BJ (cell line): ENCODE measurements at places on chromosomes 5 and 9.
A peak's percentile ranks its signal among the peaks of the same experiment; 100 is the strongest.

DNA sequence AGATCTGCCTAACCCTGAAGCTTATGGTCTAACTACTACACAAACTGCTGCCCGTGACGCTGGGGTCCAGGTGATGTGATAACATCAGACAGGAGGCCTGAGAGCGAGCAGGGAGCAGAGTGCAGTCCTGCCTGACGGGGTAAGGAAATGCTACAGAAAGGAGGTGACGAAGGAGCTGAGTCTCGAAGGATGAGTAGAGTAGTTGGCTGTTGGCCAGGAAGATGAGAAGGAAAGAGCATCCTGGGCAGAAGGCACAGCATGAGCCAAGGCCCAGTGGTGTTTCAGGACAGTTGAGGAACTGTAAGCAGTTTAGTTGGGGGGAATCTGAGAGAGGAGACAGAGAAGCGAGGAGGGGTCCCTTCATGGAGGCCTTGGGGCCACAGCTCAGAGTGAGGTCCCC is 136.0 kb upstream of the TBC1D2 start:
- no peak for DNase-seq

DNA sequence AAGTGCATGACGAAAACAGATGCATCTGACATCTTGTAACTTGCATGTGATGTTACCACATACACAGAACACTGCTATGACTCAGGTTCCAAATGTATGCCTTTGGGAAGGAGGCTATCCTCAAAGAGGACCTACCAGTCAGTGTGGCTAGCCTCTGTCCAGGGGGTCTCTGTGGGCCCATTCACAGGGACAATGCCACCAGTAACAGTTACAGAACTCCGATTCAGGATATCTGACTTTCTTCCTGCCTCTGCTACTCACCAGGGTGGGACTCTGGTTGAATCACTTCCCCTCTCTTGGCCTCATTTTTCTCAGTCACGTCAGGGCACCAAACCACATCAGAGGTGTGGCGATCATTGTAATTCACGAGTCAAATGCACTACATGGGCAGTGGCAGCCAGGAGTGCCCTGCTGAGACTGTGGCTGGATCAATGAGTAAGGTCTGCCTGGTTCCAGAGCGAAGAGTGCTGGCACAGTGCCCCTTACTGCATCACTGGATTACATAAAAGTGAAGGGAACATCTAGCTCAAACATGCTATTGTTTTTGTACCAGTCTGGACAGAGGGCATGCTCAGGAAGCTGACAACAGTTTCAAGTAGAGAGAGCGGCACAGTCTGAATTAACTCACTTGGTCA is 13.2 kb downstream of the ATOX1 start:
- peak; percentile 53 for DNase-seq

DNA sequence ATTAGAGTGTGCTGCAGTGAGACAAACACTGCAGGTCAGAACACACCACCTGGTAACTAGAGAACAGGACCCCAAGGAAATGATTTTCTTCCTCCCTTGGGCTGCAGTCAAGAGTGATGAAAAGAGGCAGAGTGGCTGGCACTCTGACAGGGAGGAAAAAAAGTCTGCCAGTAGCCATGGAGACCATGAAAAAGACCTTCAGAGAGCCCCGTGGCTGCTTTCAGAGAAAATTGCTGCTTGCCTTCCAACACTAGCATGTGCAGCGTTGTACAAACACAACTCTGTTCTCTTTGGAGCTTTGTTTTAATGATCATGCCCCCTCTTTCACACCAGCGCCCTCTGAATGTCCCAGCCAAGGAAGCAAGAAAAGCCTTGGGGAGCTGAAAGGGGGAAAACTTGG is 68.8 kb downstream of the ANKRD55 start:
- DNase-seq, result no peak

- no peak for DNase-seq
Observed at GRCh38 chr9:35042081-35042604, 30.3 kb downstream of the VCP start.

GRCh38 chr5:78345485-78345884 is 14.9 kb upstream of the SCAMP1 start:
- DNase-seq, result no peak

GRCh38 chr9:100340224-100340623 is 12.5 kb downstream of the TEX10 start:
- no peak for DNase-seq

- no peak for DNase-seq
Observed at GRCh38 chr5:74542482-74542881, 98.0 kb downstream of the ENC1 start.

DNA sequence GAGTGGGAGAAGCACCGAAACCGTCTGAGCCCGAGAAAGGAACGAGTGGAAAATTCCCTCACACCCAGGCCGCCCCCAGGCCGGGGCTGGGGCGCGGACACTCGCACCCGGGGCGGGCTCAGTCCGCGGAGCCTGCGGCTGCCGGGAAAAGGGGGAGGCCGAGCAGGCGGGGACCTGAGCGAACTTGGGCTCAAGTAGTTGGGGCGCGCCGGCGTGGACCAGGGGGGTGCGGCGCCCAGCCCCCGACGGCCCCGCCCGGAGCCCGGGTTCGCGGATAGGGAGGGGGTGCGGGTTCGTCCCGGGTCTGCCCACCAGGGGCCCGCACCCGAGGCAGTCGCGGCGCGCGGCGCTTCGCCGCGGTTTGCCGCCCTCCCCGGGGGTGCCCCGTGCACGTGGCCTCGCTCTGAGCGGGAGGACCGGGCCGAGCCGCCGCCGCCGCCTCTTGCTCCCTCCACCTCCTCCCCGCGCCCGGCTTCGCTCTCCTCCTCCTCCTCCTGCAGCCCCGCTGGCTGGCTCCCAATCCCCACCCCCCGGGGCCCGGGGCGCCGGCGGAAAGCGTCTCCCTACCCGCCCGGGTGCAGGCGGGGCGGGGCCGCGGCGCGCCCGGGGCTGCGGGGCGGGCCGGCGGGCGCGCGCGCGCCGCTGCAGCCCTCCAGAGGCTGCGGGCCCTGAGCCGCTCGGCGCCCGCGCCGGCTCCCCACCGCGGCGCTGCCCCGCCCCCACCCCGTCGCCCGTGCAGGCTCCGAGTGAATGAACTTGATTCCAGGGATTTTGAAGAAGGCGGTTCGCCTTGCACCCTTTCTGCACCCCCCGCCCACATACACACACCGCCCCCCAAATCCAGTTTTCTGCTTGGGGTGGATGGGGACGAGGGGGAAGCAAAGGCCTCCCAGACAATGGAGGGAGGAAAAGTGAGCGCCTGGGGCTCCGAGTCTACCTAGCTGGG is 1.3 kb upstream of the NFIB start:
- no peak for DNase-seq

DNA sequence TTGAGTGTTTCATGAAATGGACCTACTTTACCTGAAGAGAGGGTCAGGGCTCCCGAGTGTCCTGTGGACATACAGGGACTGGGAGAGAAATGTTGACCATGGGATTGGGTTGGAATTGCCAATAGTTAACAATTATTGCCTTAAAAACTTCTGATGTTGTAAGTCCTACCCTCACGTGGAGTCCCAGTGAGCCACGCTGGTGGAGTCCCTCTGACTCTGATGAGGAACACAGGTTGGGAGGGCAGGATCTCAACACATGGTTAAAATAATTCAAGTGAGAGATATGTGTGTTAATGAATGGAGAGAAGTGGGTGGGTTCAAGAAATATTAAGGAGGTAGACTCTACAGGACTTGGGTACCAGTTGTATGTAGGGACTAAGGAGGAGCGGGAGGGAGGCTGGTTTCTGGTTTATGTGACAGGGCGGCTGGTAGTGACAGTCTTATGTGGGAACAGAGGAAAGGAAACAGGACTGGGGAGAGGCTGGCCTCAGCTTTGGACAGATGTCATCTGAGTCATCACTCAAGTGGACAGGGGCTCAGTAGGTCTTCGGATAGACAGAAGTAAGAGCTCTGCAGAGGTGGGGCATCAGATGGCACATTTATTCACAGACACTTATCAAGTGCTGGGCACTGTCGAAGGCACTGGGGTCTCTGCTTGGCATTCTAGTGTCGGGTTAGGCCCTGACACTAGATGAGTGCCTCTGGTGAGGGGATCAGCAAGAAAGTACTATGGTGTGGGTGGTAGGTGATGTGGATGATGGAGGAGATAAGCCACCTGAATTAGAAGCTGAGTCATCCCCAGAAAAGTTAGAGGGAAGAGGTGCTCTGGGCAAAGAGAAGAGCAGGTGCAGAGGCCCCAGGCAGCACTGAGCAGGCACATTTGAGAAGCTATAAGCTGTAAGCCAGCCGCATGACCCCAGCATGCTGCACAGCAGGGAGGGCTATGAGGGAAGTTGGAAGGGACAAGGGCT is 27.2 kb downstream of the MAML1 start:
- no peak for DNase-seq

GRCh38 chr5:31068287-31068686 is 125.2 kb upstream of the CDH6 start:
- no peak for DNase-seq

DNA sequence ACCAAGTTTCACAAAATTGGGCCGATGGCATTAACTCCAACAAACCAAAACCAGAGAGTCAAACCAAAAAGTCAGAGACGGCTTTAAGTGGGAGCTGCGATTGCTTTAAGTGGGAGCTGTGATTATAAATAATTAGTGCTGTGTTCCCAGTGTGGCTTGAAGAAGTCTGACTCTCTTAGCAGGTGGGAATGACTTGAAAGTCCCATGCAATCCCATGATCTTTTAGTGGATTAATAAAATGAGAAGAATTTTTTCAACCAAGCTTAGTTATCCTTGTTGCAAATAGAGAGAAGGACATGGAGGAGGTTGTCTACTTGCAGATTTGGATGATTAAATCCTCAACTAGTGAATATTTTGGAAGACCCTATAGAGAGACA is 68.5 kb downstream of the MYO10 start:
- DNase-seq, result no peak

- no peak for DNase-seq
Observed at GRCh38 chr5:130324953-130325671, 420.8 kb downstream of the CHSY3 start.

- DNase-seq, result no peak
Observed at GRCh38 chr9:72333709-72334108, 31.3 kb downstream of the ZFAND5 start.

GRCh38 chr5:168327451-168327850 is 36.0 kb downstream of the WWC1 start:
- no peak for DNase-seq

DNA sequence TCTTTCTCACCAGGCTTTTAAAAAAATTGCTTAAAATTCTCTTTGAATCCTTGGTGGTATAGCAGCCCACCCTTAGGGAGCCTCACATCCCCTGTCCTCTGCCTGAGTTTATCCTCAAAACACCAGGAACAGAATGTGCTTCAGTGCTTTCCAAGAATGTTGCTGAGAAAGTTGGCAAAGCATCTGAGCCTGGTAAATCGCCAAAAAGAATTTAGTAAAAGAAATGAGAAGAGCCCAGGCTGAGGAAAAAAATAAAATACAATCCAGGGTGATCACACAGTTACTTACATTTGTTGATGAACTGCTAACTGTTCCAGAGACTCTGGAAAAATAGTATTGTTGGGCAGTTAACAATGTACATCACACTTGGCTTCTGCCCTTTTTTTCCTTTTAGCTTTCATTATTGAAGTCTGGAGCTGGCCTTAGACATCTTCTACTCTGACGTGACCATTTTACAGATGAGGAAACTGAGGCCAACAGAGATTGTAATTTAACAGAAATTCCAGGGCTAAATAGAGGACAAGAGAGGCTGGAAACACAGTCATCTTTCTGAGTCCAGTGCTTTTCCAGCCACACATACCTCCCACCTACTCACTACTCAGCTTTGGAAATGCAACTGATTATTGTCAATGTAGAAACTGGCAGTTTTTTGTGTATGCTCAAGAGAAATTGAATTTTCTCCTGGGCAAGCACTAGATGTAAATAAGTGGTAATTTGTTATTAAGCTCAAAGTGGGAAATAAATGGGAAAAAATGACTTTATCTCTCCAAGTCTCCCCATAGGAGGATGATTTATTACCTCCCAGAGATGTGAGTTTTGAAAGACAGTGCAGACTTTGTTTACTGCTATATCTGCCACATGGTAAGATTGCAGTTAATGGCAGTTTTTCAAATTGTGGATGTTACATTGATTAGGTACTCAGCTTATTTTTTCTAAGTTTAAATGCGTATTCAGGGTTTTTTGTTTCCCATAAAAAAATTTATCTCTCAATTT is 86.7 kb upstream of the ALDH1A1 start:
- no peak for DNase-seq

DNA sequence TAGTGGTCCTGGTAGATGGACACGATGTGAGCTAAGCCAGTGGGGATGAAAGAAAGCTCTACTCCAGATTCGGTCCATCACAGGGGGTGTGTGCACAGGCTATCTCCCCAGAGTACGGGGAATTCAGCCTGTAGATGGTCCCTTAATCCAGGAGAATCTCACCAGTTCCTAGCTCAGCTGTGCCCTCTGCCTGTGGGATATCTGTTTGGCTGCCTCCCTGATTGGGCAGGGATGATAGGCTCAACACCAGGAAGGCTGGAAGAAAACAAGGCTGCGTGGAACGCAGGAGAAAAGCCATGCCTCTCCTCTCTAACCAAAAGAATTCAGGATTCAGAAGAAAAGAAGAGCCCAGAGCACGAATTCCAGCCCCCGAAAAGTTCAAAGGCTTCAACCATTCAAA is 40.9 kb downstream of the VLDLR start:
- no peak for DNase-seq

DNA sequence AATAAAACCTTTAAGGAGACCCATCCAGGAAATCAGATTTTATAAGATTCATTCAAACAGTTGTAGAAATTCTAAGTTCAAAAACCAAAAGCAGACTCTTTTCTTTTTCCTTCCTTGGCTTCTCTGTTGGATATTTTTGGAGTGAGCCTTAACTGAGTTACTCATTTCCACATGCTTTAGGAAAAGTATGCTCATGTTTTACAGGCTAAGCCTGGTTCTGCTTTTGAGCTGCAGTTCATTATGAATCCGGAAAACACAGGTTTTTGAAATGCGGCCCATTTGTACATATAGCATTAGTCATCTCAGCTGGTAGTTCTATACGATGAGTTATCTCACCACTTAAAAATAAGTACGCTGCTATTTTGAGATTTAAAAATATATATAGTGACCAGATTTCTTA is 156.6 kb upstream of the DMRT1 start:
- no peak for DNase-seq

DNA sequence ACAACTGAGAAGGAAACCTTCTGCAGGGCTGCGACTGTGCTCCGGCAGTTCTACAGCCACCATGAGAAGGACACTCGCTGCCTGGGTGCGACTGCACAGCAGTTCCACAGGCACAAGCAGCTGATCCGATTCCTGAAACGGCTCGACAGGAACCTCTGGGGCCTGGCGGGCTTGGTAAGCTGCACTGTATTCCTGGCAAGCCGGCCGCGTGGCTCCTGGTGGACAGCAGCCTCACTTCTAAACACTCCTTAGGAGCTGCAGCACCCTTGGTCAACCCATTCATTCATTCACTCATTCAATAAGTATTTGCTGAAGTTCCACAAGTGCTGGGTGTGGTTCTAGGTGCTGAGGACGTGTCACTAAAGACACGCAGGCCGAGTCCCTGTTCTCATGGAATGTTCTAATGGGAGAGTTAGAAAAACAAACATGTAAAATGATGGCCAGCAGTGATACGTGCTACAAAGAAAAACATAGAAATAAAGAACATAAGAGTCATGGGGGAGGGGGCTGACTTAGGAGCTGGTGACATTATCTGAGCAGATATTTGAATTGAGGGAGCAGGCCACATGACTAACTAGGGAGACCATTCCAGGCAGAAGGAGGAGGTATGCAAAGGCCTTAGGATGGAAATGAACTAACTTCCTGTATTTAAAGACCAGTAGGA is 6.1 kb downstream of the IL4 start:
- no peak for DNase-seq
